ENCODE measurements at places on chromosomes 2 and 18. TPM values are rescaled to one million over a fixed set of nuclear protein-coding genes. Genes with fewer than 3 reads are reported as not detected.

IL36G gene
- total RNA-seq, result not detected

KIF5C gene
- total RNA-seq, result 5.1 TPM

MRPS9 gene
- 14.2 TPM for total RNA-seq

ITGA4 gene
- total RNA-seq, result 151 TPM

GAD1 gene
- not detected for total RNA-seq

LCLAT1 gene
- total RNA-seq, result 23.2 TPM

RETREG2 gene
- total RNA-seq, result 70.2 TPM

LIPT1 gene
- total RNA-seq, result 24.1 TPM

CNDP1 gene
- not detected for total RNA-seq

PIAS2 gene
- 40.6 TPM for total RNA-seq

SRD5A2 gene
- not detected for total RNA-seq

TEX51 gene
- not detected for total RNA-seq

ARHGEF33 gene
- 0.69 TPM for total RNA-seq

SERPINB12 gene
- total RNA-seq, result not detected

NAT8 gene
- total RNA-seq, result not detected

ACOXL gene
- total RNA-seq, result not detected

GAL3ST2 gene
- 0.17 TPM for total RNA-seq

FKBP7 gene
- total RNA-seq, result 2.7 TPM
